ENCODE measurements at places on chromosomes 11 and 22.
A peak's percentile ranks its signal among the peaks of the same experiment; 100 is the strongest.

DNA sequence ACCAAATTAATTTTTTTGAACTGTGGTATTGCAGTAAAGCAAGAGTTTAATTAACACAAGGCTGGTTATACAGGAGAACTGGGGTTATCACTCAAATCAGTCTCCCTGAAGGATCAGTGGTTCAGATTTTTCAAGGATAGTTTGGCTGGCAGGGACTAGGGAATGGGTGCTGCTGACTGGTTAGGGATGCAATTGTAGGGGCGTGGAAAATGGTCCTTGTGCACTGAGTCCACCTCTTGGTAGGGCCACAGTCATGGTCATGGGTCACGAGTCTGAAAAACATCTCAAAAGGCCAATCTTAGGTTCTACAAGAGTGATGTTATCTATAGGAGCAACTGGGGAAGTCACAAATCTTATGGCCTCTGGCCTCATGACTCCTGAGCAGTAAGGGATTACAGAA lies 27.9 kb downstream of the MCHR1 start:
- DNase-seq: no peak

DNA sequence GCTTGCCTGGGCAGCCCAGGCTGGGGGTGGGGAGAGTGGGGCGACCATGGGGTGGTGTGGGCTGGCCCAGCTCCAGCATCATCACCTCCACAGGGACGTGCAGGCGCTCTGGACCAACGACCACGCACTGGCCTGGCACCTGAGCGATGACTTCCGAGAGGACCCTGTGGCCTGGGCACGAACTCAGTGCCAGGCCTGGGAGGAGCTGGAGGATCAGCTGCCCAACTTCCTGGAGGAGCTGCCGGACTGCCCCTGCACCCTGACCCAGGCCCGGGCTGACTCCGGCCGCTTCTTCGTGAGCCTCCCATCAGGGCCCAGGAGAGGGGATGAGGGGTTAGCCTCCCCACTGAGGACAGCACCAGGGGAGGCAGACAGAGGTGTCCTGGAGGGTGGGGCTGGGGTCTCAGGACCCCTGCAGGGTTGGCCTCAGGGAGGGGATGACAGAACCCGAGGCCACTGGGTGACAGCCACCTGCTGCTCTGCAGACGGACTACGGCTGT lies 3.8 kb downstream of the SUSD2 start:
- DNase-seq: no peak

- DNase-seq: no peak
These were observed 46.4 kb upstream of the OR5D13 start for GRCh38 chr11:55726715-55727324.

- no peak for DNase-seq
These were observed 243.5 kb upstream of the ARHGAP20 start for GRCh38 chr11:110955776-110956175.

GRCh38 chr11:6248248-6248647 lies 9.4 kb downstream of the CNGA4 start:
- DNase-seq: no peak

DNA sequence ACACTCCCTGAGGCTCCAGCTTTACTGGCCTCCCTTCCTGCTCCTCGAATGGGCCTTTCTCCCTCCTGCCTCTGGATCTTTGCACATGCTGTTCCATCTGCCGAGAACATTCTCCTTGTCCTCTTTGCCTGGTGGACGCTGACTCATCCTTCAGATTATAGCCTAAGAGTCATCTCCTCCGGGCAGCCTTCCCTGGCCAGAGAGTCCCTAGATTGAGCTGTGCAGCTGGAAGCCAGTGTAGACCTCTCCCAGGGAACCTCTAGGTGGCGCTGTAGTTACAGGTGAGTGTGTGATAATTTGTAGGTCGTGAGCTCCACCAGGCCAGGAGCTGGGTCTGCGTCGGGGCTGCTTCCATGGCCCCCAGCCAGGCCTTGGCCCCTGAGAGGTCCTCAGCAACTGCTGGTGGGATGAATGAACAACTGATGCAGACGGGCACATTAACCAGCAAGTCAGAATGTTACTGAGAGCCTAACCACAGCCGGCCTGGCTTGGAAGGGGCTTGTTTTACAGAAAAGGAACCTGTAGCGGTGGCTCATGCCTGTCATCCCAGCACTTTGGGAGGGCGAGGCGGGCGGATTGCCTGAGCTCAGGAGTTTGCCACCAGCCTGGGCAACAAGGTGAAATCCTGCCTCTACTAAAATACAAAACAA lies 8.7 kb downstream of the PNPLA5 start:
- peak; percentile 24 for DNase-seq

DNA sequence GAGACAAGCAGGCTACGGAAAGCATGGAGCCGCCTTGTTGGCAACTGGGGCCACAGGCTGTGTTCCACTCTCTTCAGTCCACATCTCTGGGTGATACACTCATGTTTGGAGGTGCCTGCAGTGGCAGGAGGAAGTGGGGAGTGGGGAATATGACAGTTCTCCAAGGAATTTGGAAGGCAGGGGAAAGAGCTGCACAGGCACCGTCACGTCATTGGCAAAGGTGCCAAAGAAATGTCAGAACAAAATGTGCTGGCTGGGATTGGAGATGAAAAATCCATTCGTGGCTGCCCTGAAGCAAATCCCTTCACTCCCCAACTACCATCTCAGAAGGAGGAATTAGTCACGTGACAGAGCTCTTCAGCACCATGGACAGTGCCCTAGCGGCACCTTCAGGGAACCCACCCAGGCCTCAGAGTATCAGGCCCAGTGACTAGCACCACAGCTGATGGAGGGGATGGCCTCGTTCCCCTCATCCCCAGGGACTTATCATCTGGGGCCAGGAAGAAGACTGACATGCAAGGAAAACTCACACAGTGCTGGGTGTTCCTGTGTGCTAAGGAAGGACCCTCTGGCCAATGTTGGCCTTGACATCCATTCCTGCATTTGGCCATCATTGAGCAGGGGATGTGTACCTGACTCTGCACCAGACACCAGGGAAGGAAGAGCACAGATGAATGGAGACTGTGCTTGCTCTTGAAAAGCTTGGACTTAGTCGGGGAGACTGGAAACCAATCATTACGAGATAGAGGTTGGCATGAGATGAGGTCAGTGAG lies 48.5 kb upstream of the PRDM11 start:
- DNase-seq: no peak

DNA sequence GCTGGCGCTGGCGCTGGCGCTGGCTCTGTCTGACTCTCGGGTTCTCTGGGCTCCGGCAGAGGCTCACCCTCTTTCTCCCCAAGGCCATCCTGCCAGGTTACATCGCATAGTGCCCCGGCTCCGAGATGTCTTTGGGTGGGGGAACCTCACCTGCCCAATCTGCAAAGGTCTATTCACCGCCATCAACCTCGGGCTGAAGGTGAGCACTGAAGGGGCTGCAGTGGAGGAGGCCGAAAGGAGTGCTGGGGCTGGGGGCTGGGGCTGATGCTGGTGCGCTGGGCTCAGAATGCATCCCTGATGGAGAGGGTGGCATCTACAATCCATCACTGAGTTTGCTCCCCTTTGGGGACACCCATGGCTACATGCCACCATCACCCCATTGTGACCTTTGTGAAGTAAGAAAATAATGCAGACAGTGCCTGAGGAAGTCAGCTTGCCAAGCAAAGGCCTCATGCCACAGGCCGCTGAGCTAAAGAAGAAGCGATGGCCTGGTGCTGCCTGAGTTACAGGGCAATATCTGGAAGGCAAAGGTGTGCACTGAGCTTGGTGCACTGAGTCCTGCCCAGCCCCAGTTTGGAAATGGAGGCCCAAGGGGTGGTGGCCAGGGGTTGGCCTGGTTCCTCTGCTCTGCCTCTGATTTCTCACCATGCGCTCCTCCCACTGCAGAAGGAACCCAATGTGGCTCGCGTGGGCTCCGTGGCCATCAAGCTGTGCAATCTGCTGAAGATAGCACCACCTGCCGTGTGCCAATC lies 620 bp downstream of the SMPD1 start:
- DNase-seq: no peak

GRCh38 chr11:119907878-119908572 lies 179.0 kb upstream of the NECTIN1 start:
- DNase-seq: no peak

DNA sequence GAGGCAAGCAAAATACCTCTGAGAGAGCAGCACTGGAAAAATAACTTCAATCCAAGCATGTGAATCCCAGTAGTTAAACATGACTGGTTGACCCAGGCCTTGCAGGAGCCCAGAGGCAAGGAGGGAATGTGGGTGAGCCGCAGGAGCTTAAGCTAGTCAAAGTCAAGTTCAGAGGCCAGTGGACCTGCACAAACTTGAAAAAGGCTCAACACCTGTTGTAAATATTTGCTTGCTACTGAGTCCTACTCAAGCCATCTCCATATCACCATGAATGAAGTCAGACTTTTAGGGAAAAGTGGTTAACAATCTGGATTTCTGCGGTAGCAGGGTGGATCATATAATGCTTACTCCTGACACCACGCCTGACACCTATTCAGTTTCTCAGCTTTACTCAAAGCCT lies 4.8 kb upstream of the CAT start:
- DNase-seq: no peak

GRCh38 chr22:48438800-48439559 lies 1388.7 kb downstream of the BRD1 start:
- DNase-seq: no peak

DNA sequence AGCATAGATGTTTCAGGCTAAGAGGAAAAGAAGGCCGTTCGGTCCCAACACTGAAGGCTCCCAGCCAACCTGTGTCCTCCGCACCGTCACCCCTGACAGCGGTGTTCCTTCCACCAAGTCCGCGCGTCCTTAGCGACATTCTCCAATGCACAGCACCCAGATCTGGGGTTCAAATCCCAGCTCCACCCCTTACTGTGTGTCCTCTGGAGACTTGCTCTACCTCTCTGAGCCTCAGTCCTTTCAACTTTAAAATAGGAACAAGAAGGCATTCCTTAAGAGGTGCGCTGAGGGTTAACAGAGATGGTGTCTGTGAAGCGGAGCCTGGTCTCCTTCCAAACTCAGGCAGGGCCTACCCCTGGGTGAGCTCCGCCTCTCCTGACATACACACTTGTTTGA lies 224.0 kb downstream of the MN1 start:
- no peak for DNase-seq

- no peak for DNase-seq
These were observed 115.7 kb upstream of the NNMT start for GRCh38 chr11:114180301-114181055.

DNA sequence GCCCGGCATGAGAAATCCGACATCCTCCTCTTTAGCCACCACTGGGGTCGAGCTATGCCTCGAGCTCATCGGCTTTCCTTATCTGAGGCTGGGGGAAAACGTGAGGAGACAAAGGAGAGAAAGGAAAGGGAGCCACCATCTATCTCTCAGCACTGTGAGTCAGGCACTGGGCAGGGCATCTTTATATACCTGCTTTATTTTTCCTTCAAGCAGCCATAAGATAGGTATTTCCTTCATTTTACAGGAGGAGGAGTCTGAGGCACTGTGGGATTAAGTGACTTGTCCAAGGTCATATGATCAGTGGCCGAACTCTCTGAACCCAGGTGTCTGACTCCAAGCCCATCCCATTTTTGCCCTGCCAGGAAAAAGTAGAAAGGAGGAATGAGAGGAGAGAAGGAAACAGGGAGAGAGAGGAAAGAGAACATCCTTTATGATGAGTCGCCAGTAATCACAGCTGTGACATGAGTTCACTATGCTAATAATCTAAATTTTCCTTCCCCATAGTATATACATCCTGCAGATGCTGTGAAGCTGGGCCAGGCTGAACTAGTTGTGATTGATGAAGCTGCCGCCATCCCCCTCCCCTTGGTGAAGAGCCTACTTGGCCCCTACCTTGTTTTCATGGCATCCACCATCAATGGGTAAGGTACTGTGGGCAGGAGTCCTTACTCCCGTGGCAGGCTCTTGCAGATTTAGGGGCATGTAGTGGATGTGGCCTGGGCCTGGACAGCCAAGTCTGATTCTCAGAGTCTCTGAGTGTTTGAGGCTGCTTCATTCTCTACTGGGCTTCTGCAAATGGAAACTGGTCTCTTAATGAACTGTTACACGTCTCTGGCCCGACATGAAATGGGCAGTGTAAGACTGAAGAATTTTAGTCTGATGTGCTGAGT lies 21.8 kb downstream of the NAT10 start:
- no peak for DNase-seq

GRCh38 chr22:24201681-24202614 lies 20.7 kb downstream of the SUSD2 start:
- no peak for DNase-seq

DNA sequence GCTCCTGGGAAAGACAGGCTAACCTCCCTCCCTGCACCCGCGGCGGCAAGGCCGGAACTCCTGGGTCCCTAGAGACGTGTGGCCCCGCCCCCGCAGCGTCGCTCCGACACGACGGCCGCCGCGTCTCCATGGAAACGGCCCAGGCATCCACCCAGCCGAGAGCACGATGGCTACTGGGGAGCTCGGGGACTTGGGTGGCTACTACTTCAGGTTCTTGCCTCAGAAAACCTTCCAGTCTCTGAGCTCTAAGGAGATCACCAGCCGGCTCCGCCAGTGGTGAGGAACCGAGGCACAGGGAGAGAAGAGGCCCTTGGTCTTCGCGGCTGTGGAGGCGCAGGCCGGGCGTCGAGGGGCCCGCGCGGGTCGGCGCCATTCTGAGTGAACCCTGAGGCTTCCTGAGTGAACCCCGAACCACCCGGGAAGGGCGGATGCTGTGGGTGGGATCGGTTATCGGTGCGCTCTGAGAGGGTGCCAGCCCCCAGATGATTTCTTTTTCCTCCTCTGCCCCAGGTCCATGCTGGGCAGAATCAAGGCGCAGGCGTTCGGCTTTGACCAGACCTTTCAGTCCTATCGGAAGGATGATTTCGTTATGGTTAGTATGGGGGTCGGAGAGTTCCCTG lies at the start of gene CFAP300:
Gene CFAP300, plus strand, starts transcription at position 133 of the 620 bp plus-strand sequence. Its CDS starts 34 bp downstream, at position 167.
- DNase-seq: peak; percentile 29

- DNase-seq: no peak
These were observed 30.5 kb downstream of the IFT27 start for GRCh38 chr22:36745301-36745995.

DNA sequence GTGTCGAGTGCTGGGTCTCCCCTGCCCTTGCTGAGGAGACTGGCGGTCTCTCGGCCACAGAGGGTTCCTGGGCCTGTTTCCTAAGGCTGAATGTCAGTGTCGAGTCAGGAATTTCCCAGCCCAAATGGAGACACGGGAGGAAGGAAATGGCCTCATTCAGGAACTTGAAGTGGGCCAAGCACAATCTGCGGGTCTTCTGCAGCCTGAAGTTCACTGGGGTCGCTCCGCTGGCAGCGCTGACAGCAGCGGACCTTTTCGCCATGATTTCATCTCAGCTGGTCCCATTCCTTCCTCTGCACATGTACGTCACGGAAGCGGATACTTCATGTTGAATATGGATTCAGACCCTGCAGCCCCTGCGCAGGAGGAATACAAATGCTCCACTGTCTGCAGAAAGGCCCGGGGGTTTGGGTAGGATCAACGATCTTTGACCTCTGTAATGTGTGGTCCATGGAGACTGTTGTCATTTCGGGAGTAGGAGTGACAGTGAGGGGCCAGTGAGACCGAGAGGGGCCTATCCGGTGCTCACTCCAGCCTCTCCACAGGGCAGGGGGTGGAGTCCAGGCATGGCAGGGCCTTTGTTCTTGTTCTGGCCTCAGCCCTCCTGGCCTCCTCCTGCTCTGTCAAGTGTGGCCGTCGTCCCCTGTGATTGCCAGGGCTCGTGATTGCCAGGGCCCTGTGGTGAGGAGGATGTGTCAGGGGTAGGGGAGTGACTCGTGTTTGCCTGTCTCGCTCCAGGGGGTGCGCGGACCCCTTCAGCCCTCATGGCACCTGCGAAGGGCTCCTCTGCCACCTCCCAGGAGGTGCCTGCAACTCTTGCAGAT lies 402.3 kb downstream of the TBC1D22A start:
- no peak for DNase-seq

Measured in central memory CD4-positive, alpha-beta T cell (primary cell).